ENCODE measurements at places on chromosomes 4 and X. TPM values are rescaled to one million over a fixed set of nuclear protein-coding genes. Genes with fewer than 3 reads are reported as not detected.

- DNase-seq = peak; percentile 72
Measured at GRCh38 chr4:159069922-159070321, 33.0 kb upstream of the RAPGEF2 start.

GRCh38 chr4:52192001-52192400 is 140.9 kb downstream of the SPATA18 start:
- DNase-seq = no peak

DNA sequence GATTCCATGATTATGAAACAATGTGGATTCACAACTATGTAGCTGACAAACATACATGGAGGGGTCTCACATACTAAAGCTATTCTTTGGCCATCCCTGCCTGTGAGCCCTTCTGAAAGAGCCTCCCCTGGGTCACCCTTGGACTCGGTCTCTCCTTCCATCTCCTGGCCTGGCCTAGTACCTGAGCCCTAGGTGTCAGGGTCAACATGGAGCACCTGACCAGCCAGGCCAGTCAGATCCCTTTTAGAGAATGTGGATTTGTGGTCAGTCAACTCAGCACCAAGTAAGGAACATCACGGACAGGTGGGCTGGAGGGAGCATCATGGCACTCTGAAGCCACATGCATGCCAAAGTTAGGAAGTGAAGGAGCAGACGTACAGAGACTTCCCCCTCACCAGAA is 16.3 kb downstream of the ATP8A1 start:
- no peak for DNase-seq

DNA sequence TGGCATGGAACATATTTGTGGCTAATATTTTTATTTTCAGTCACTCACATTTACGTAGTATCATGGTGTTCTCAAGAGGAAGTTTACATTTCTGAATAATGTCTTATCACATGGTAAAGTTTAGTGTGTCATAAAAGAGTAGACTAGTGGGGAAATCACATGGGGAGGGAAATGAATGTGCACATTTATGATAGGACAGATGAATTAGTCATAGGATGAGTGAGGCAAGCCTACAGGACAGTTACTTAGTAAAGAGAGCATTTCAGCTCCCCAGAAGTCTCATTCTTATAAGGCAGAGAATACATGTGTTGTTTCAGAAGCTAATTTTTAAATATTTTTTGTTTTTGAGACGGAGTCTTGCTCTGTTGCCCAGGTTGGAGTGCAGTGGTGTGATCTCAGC is 6.2 kb downstream of the GK start:
- DNase-seq = peak; percentile 87

DNA sequence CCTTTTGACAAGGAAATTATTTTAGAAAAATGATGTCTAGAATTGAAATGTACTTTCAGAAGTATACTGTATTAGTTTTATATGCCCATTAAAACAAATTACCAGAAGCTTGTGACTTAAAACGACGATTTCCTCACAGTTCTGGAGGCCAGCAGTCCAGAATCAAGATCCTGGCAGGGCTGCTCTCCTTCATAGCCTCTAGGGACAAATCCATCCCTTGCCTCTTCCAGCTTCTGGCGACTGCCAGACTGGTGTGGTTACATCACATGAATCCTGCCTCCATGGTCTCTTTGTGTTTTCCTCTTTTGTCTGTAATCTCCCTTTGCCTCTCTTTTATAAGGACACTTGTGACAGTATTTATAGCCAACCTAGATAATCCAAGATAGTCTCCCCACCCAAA is 97.1 kb downstream of the IQCM start:
- DNase-seq = peak; percentile 4

- no peak for DNase-seq
Measured at GRCh38 chrX:111167334-111167733, 71.3 kb downstream of the PAK3 start.

DNA sequence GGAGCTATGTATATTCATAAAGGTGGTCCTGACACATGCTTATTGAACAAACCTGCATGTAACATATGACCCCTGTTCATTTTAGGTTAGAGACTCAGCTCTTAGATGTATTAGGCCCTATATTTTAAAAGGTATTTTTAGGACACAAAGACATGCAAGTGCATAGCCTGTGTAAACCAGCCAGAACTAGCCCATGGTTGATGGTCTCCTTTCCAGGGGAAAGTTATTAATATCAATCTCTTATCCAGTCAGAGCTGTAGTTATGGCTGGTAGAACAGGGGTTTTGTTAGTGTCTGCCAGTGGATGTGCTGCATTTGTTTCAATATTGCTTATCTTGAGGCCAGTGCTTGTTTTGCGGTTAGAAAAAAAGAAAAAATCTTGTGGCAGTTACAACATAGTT is 488.6 kb downstream of the KCTD8 start:
- DNase-seq = no peak

DNA sequence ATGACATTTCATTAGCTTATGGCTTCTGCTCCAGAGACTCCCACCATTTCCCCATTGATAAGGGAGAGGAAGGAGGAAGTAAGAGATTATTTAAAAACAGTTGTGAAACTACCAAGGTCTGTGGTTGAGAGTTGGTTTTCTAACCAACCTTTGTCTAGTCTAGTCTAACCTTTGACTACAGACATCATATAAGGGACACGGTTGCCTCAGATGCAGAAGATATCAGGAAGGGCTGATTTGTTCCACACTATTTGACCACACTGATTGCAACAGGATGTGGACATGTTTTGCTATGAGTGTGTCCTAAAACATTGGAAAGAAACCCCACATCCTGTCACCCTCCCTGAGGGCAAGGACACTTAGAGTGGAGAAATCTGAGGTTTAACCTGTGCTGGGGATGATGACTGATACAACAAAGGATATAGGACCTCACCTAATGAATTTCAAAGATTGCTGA is 53.0 kb downstream of the COQ2 start:
- peak; percentile 18 for DNase-seq

DNA sequence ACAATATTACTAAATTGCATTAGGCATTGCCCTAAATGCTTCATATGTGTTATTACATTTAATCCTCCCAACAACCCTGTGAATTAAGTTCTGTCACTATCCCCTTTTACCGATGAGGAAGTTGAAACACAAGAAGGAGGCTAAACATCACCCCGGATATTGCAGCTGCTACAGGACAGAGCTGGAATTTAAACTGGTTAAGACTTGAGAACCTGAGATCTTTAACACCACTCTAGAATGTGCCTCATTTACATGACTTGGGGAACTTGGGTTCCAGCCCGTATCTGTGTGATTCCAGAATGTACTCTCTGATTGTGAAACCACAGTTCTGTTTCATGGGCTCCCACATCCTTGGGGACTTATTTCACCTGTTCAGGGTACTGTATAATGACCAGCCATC is 165.1 kb upstream of the PPARGC1A start:
- DNase-seq = no peak

GRCh38 chr4:1588306-1588705 is 95.8 kb downstream of the FAM53A start:
- no peak for DNase-seq

DNA sequence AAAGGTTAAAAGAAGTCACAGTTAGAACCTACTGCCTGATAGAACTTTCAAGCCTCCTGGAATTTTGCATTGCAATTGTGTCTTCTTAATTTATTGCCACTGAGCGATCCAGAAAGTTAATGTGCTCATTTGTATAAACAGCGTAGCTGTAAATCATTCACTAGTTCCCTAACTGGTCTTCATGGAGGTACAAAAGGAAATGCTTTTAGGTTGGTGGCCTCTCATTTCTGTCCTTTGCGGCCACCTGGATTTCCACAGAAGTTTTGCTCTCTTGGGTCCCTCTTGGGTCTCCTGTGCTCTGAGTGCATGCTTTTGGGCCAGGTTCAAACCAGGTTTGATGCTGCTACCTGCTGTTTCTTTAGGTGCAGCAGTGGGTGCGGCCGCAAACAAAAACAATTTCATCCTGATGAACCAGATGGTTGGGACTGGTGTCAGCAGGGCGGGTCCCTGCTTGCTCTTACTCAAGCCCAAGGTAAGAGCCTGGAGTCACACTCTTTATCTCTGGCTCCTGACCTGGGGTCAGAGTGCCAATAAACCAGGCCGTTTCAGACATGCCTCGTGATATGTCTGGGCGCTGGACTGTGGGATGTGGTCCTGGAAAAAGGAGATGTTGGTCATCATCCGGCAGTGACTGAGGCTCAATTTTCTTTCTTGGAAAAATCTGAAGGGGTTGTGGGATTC is 270.1 kb downstream of the PTTG2 start:
- no peak for DNase-seq

- DNase-seq = no peak
Measured at GRCh38 chr4:102786279-102786678, 25.5 kb upstream of the MANBA start.

- DNase-seq = no peak
Measured at GRCh38 chr4:155496294-155496626, 119.5 kb upstream of the MAP9 start.

DNA sequence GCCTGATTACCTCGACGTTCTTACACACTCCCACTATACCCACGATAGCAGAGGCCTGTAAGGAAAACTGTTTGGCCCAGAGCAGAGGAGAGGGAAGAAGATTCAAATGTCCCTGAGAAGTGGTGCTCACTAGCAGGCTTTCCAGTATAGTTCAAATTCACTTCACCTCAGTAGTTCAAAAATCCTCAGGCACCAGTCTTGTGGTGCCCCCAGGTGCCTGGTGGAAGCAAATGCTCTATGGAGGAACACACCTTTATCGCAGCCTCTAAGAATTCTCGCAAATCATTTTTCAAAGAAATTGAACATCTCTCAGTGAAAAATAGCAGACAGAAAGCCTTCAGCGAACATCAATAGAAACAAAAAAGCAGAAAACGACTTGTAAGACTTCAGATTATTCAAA is 12.2 kb upstream of the MTMR1 start:
- peak; percentile 31 for DNase-seq

DNA sequence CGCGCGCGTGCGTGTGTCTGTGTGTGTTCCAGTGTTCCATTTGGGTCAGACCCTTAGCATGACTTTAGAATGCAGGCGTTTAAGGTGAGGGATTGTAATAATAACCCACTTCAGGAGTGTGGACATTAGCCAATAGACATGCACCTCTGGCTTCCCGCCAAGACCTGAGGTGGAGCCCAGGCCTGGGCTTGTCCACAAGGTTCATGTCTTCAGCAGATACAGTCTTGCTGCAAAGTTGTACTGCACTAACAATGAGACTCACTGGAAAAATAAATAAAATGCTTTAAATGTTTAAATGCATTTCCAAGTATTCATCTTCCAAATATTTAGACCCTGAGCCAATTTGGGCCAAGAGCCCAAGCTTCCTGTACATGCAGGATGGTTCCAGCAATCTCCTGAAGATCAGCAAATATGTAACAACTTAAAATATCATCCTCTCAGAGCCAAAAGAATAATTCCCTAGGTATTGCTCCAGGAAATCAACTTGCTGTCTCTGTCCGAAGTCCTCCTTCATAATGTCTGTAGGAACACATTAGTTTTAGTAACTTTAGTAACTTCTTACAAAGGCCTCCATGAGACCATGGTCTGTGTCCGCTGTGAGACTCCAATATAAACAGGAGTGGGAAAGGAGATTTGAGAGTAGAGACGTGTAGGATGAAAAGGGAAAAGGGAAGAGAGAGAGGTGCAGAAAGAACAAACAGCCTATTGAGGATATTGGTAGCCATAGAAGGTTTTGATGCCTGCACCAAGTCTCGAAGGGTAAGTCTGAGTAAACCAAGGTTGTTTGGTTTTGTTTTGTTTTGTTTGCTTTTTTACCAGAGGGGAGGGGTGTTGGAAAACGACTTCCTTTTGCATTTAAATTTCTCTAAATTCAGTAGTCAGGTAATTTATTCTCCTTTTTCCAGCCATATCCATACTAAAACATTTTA is 98.5 kb upstream of the KLF3 start:
- peak; percentile 57 for DNase-seq

DNA sequence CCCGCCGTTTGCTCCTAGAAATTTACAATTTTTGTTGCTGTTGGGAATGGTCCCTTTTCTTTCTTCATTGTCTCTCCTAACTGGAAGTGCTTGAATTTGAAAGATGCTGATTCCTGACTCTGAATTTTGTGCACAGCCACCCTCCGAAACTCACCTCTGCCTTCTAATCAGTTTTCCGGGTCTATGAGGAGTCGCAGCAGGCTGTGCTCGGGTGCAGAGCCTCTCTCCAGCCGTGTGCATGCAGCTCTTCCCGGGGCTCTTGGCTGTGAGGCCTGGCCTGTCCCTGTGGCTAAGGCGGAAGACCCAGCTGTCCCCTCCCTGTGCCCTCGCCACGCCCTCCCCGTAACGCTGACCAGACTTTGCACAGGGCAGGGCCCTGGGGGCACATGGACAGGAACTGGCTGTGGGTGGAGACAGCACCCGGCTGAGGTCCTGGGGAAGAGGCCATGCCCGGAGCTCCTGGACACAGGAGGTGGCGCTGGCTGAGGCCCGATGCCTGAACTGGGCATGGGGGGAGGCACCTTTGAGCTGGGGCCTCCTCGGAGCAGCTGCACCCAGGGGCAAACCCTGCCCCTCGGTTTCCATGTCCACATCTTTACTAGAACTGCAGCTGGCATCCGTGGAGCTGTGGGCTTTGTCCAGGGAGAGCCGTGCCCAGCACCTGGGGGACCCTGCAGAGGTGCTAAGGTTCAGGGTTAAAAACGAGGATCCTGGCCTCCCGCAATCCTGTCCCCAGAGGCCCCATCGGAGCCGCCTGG is 32.6 kb upstream of the SPON2 start:
- no peak for DNase-seq

GRCh38 chrX:136168929-136169735 is 21.8 kb downstream of the FHL1 start:
- DNase-seq = peak; percentile 86

DNA sequence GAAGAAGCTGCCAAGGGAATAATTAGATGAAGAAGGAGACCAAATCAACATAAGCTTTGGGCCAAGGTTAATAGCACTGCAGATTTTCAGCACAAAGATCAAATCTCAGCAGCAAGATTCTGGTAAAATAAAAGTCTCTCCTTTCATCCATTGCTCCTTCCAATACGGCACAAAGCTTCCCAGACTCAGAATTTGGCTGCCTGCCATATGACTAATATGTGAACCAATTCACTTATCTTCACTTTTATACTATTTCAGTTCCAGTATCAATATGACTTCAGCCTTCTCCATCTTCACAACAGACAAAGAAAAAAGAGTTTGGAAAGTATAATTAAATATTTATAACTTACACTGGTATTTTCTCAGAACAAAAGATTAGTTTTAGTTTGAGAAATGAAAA is 978.3 kb upstream of the GRID2 start:
- peak; percentile 3 for DNase-seq

- DNase-seq = no peak
Measured at GRCh38 chr4:122689972-122690371, 42.5 kb upstream of the BBS12 start.

DNA sequence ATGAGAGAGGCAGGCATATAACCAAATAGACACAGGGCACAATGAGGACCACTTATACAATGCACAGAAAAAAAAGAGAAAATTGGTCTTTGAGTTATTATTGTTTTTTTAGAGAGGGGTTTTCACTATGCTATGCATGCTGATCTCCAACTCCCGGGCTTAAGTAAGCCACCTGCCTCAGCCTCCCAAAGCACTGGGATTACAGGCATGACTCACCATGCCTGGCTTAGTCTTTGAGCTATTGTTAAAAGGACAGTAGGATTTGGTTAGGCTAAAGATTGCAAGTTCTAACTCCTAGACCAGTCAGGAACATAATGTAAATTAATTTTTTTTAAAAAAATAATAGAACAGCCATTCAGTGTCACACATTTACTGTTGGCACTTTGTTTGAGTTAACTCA is 340.1 kb downstream of the GPAT3 start:
- peak; percentile 37 for DNase-seq

Gene TRPC5OS
- total RNA-seq = not detected

Gene SYTL4
- 4.6 TPM for total RNA-seq

Gene FRYL
- total RNA-seq = 28.4 TPM

Gene MTTP
- not detected for total RNA-seq

Gene ASB9
- not detected for total RNA-seq

Measured in GM23248 (cell line).